Breast epithelium (tissue), 4 donors: ENCODE measurements at places on chromosomes 2 and 18. TPM values are rescaled to one million over a fixed set of nuclear protein-coding genes. Genes with fewer than 3 reads are reported as not detected.

The IL36B gene
- not detected for total RNA-seq

The NAT8 gene
- not detected for total RNA-seq

GRCh38 chr2:198756166-198756565, 701.6 kb downstream of the SATB2 start:
- no peak for DNase-seq

DNA sequence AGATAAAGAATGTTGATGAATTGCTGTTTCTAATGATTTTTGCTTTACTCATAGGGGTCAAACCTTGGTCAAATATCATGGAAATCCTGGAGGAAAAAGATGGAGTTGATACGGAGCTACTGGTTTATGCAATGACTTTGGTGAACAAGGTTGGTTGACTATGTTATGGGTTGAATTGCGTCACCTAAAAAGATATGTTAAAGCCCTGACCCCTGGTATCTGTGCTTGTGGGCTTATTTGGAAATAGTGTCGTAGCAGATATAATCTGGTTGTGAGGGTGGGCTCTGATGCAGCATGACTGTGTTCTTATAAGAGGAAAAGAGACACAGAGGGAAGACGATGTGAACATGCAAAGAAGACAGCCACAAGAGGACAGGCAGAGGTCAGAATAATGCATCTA, 226.2 kb downstream of the TPGS2 start:
- no peak for DNase-seq

The LRP2 gene
- total RNA-seq = 60.4 TPM
